ENCODE measurements at places on chromosomes 2 and 18.

GRCh38 chr18:57715671-57716070 is 87.4 kb downstream of the ATP8B1 start:
- DNase-seq: no peak

- no peak for DNase-seq
These were observed 61.7 kb downstream of the STRADB start for GRCh38 chr2:201513271-201513670.

DNA sequence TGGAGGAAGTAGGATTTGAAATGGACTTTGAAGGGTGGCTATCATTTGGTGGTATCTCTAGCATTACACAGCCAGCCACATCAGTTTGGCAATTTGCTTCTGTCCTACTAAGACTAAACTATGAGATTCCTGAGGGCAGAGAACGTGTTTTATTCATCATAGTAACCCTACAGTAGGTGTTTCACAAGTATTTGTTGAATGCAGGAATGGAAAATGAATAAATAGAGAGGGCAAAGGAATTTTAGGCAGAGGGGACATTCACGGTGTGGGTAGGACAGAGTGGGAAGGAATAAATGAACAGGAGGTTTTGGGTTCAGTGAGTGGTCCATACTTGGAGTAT is 15.7 kb upstream of the GPR39 start:
- no peak for DNase-seq

GRCh38 chr18:44935455-44935854 is 254.8 kb downstream of the SETBP1 start:
- no peak for DNase-seq

- DNase-seq: no peak
These were observed 125.7 kb downstream of the B3GNT2 start for GRCh38 chr2:62321380-62322289.

- no peak for DNase-seq
These were observed 165.5 kb downstream of the GCA start for GRCh38 chr2:162509288-162509968.

DNA sequence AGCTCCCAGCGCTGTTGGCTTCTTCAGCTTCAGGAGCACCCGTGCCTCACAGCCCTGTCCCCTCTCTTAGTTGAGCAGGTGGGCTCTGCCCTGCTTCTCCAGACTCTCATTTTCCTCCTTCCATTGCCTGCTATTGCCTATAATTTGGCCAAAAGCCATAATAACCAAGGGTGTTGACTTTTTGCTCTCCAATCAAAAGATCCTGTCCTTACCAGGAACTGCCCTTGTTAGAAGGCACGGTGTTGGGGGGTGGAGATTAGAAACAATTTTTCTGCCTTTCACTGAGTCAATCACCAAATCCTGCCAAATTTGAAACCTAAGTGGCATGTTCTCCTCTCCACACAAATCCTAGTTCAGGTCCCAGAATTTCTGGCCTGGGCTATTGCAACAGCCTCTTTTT is 16.7 kb upstream of the PDIA6 start:
- no peak for DNase-seq

- DNase-seq: no peak
These were observed 228.3 kb upstream of the SETBP1 start for GRCh38 chr18:44452346-44452745.

- DNase-seq: no peak
These were observed 179.4 kb downstream of the ANTXR1 start for GRCh38 chr2:69192176-69192945.

DNA sequence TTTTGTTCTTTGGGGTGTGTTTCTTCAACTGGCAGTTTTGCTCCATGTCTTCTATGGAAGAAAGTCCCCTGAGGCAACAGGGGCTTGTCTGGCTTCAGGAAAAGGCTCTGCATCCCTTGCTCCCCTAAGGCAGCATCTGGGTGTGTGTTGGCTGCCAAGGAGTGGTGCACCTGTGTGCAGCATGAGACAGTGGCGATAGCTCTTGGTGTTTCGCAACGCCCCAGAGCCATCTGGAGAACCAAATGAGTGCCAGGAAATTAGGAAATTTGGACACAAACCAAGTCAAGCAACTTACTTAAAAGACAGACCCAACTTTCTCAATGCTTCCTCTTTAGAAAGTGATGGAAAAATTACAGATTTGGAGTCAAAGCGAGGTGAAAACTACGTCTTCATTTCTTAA is 1044.4 kb upstream of the CNTNAP5 start:
- no peak for DNase-seq

GRCh38 chr2:188474316-188474715 is 182.6 kb downstream of the GULP1 start:
- no peak for DNase-seq

All from NCI-H345 (cell line).